ENCODE measurements at places on chromosomes 11 and 22. TPM values are rescaled to one million over a fixed set of nuclear protein-coding genes. Genes with fewer than 3 reads are reported as not detected.

Gene GPR137
- total RNA-seq = 21.1 TPM

Gene INPP5J
- 2.7 TPM for total RNA-seq

Gene TMPRSS13
- 1.7 TPM for total RNA-seq

Gene HTR3A
- total RNA-seq = 0.16 TPM

Gene DRD4
- total RNA-seq = 1.2 TPM

Gene CNIH2
- 8.2 TPM for total RNA-seq

Gene FAT3
- total RNA-seq = 83.2 TPM

Gene E2F8
- total RNA-seq = 2.5 TPM

Gene PLEKHB1
- 91.2 TPM for total RNA-seq

Gene DCDC1
- total RNA-seq = 34.7 TPM

Gene PIM3
- total RNA-seq = 42.3 TPM

Gene LDHAL6A
- total RNA-seq = not detected

Gene MS4A6E
- not detected for total RNA-seq

Gene HBE1
- total RNA-seq = 1.5 TPM

Gene C22orf31
- 0.82 TPM for total RNA-seq

Gene PARVG
- total RNA-seq = 5.8 TPM

Gene ETS1
- 41.1 TPM for total RNA-seq

Gene SYCE3
- not detected for total RNA-seq

Gene KCNJ1
- total RNA-seq = not detected

Gene ADAMTS8
- 6.5 TPM for total RNA-seq

Gene STX5
- total RNA-seq = 38.0 TPM

Gene SYT12
- 0.27 TPM for total RNA-seq

Gene LTBP3
- total RNA-seq = 190 TPM

Gene SLC22A8
- total RNA-seq = 8.5 TPM

Gene C11orf42
- total RNA-seq = not detected

Gene OPCML
- total RNA-seq = 23.2 TPM

Gene CRY2
- total RNA-seq = 69.9 TPM

Gene KCNE3
- 5.8 TPM for total RNA-seq

Gene HEPHL1
- not detected for total RNA-seq

Gene RIC8A
- 81.7 TPM for total RNA-seq

Gene CSNK2A3
- total RNA-seq = 4.7 TPM

Gene METTL15
- total RNA-seq = 31.1 TPM

Gene CALCB
- total RNA-seq = 0.33 TPM

Gene OR8G1
- not detected for total RNA-seq

Gene OR51B5
- total RNA-seq = 0.99 TPM

Gene CXCR5
- not detected for total RNA-seq

Gene MSANTD4
- total RNA-seq = 107 TPM

Gene NFAM1
- total RNA-seq = 0.77 TPM

Gene CBLIF
- not detected for total RNA-seq

Gene BCO2
- total RNA-seq = 16.1 TPM

Gene YPEL4
- total RNA-seq = 3.5 TPM
